ENCODE measurements at places on chromosomes 1 and 21.

DNA sequence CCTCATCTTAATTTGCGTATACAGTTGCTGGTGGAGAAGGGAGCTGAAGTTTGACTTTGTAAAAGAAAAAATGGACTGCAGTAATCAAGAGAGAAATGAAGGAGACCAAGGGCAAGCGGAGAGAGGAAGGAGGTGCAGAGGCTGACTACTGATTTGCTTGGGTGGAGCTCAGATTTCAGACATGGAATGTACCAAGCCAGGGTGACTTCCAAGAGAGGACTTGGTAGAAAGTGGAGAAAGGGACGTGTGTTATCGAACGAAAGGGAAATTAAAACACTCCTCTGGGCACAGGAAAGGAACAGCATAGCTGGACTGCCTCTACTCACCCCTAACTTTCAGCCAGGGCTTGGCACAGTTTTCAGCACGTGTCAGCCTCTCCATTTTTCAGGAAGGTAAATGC lies 15.1 kb upstream of the HEATR1 start:
- no peak for DNase-seq

- no peak for DNase-seq
Measured at GRCh38 chr1:65003316-65003664, 36.9 kb upstream of the JAK1 start.

- no peak for DNase-seq
Measured at GRCh38 chr1:54792686-54793282, 8.3 kb downstream of the TTC22 start.

DNA sequence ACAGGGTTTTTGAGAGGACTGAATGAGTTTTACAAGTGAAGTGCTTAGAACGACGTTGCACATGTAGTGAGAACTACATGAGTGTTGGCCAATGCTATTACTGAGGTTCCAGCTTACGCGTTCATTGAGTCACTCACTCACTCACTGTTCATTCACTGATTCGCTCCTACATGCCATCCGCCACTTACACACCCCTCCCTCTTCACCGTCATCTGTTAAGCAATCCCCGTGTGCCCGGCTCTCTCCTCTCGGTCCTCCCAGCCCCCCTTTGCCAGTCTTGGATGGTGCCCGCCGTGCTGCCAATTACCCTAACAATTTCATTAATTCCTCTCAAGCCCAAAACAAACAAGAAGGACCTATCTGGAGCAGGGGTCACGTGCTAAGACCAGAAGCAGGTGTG lies 27.3 kb upstream of the EPHA2 start:
- DNase-seq = peak; percentile 64

- peak; percentile 83 for DNase-seq
Measured at GRCh38 chr1:225746361-225747179, 31.1 kb upstream of the SRP9 start.

DNA sequence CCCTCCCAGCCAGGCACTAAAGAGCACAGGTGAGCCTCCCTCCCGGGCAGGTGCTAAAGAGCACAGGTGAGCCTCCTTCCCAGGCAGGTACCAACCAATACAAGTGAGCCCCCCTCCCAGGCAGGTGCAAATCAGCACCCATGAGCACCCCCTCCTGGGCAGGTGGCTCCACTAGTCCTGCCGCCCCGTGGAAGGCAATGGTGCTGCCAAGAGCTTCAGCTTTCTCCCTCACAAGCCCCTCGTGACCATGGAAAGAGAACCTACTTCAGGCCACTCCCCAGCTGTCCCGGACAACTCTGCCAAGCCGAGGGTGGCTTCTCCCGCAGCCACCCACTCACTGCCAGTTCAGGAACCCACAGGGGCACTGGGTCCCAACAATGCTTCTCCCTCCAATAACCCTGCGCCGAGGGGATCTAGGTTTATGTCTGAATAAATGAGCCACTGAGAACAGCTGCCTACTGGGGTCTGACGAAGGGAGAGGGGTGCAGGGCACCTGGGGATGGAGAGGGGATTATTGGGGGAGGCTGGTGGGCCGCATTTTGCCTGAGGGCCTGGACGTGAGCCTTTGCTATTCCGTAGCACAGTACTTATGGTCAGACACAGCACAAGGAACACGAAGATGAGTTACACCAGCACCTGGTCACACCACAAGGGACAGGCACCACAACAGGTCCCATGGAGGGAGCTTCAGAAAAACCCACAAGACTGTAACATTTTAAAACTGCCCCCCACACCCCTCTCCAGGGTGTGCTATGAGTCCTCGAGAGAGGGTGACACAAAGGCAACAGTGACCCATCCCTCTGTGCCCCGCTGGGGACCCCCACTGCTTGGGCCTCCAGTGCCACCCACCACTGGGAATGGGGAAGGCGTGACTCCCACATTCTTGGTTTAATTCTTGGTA lies 46.3 kb downstream of the PRDM15 start:
- no peak for DNase-seq

GRCh38 chr1:116418091-116418830 lies 45.2 kb downstream of the ATP1A1 start:
- peak; percentile 27 for DNase-seq

DNA sequence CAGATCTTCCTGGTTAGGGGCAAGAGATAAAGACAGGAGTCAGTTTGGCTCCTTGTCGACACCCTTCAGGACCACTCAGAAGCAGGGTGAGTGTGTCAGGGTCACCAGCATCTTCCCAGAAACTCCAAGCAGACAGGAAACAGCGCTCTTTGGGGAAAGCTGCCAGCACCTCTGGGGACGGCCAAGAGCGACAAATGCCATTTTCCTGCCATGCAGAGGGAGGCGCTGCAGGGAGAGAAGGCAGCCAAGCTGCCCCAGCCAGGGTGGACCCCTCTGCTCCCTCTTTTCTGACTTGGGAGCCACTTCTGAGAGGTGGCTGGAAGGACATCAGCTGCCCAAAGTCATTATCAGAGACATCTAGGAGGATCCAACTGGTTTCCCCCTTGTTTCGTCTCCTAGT lies 29.0 kb downstream of the SIM2 start:
- no peak for DNase-seq

GRCh38 chr21:35028451-35028978 lies 20.6 kb downstream of the RUNX1 start:
- DNase-seq = no peak

- DNase-seq = no peak
Measured at GRCh38 chr1:81605023-81605422, 195.7 kb upstream of the ADGRL2 start.

Data from fibroblast of the conjunctiva (primary cell).